Activated T-helper 1 cell treated with anti-CD3 and anti-CD28 coated beads, Interleukin-2, amount 50 U/mL, for 16 hours (primary cell): ENCODE measurements at places on chromosomes 5 and 9.

DNA sequence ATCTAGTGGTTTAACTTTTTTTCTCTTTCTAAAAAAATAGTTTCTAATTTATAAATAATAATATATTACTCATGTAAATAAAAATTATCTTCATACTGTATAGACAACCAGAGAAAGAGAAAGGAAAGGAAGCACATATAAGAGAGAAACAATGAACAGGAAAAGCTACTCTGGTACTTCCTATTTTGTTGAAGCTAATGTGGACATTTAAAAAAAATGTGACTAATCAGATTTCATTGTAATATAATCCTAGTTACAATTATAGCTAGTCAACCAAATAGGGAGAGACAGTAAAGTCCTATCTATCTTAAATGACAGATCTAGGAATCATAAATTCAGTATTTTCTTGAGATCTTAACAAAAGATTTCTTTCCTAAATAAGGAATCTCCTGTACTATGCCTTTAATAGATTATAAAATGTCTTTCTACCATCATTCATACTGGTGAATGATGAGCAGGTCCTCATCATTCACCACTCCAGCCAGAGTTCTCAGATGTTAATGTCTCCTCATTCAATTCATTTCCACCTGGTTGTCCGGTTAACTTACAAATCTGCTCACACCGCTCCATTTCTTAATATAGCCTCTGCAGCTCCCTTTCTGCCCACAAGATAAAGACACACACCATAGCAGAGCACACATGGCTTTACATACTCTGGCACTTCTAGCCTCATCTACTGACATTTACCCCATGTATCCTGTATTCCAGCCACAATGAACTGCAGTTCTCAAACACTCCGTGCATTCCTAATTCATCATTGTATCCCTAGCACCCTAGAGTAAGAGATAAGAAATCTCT lies 30.9 kb downstream of the ZFR start:
- no peak for DNase-seq

GRCh38 chr5:176384366-176384930 lies 4.0 kb downstream of the NOP16 start:
- no peak for DNase-seq

GRCh38 chr5:116032094-116032517 lies at the start of gene ARL14EPL:
TSS of gene ARL14EPL (plus strand) at chr5:116032472. CDS start at chr5:116051466, 18,994 bp downstream.
- DNase-seq, result no peak

DNA sequence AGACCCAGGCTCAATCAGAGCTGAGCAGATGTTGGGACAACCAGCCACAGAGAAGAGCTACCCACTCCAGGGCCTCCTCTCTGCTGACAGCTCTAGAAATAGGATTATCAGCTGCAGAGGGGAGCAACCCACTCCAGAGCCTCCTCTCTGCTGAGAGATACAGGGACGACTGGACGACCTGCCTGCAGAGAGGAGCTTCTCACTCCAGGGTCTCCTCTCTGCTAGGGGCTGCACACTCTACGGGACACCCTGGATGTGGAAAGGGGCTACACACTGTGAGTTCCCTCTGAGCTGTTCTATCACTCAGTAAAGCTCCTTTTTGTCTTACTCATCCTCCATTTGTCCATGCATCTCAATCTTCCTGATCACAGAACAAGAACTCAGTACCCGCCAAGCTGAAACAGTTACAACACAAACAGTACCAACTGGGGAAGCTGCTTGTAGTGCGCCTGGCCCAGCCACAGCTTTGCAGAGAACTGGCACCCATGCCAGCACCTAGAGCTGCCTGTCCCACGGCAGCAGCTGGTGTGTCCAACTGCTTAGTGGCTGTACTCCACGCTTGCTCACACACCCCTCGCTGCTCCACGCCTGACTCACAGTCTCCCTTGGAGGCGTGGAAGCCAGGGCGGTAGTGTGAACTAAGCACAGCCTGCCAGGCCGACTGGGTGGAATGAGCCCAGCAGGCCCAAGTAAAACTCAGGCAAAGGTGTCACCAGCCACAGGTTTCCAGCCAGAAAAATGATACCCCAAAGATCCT lies 56.8 kb downstream of the PRELID2 start:
- DNase-seq, result no peak

DNA sequence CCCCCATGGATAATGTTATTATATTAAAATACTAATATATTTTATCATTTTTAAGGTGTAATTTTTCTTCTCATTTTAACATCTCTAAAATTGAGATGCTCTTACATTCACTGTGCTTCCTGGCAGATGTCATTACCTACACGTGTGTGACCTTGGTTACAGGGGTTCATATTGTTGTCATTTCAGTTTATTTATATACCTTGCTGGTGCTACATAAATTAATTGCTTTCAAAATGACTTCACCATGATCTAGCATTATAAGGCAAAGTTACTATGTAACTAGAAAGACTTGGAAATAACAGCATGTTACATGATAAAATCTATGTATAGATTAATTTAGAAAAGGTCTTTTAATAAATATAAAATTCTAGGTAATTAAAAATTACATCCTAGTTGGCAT lies 60.9 kb downstream of the ARHGEF28 start:
- no peak for DNase-seq

GRCh38 chr9:135229701-135230385 lies 142.4 kb downstream of the OLFM1 start:
- DNase-seq, result no peak

DNA sequence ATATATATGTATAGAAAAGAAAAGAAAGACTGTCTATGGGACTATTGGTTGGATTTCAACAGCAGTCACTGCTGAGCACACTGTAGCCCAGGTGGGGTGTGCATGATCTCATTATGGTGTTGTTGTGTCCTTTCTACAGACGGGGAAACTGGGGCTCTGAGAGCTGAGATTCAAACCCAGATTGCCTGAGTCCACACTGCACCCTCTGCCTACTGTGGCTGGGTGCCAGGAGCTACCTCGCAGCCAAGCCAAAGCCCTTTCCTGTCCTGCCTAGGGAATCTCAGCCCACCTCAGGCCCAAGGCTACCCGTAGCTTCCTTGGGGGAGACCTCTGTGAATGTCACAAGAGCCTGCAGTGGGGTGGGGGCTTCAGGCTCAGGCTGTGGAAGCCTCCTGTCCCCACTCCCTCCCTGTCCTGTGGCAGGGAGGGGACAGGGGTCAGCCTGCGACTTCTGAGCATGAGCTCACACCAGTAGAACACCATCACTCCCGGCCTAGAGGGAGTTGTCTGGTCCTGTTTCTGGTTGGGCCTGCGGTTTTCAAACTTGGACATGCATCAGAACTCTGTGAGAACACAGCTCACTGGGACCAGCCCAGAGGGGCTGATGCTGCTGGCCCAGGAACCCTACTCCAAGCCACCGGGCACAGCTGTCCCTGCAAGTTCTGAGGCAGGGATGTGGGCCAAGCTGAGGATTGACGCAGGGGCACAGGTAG lies 7.9 kb upstream of the NINJ1 start:
- no peak for DNase-seq

DNA sequence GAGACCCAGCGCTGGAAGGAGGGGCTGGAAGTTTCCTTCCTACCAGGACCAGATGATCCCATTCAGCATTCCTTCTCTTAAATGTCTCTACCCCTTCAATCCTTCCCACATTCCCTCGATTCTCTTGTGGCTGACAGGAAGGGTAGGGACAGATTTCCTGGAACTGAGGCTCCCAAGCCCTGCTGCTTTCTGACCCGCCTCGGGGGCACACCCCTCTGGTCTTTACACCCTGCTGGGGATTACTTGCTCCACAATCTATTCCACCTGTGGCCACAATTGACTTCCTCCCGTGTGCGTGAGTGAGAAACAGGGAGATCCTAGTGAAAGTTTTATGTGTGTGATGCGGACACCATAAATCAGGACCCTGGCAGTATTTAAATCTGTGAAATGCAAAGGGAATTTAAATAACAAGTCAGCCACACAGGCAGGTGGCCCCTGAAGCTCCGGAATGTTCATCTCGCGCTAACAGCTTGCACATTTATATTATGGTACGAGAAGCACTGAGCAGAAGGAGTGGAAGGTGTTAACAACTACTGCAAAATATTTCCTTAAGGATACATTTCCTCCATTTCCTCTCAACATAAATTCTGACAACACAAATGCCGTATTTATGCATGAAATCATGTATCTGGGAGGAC lies 237.5 kb downstream of the SLIT3 start:
- no peak for DNase-seq
